ENCODE measurements at places on chromosomes 13 and 19.

GRCh38 chr13:59679254-59679653 lies 484.5 kb downstream of the DIAPH3 start:
- no peak for DNase-seq

GRCh38 chr13:109271555-109272541 lies 514.5 kb downstream of the IRS2 start:
- DNase-seq, result no peak

GRCh38 chr19:45156751-45157150 lies 4.0 kb downstream of the NKPD1 start:
- no peak for DNase-seq

- no peak for DNase-seq
Measured at GRCh38 chr19:8115805-8116396, 33.5 kb downstream of the FBN3 start.

- DNase-seq, result no peak
Measured at GRCh38 chr19:51493776-51494175, 7.8 kb downstream of the SIGLEC12 start.

- no peak for DNase-seq
Measured at GRCh38 chr13:51613535-51613934, 29.3 kb downstream of the WDFY2 start.

- DNase-seq, result no peak
Measured at GRCh38 chr19:54449701-54450069, 686 bp downstream of the LENG8 start.

DNA sequence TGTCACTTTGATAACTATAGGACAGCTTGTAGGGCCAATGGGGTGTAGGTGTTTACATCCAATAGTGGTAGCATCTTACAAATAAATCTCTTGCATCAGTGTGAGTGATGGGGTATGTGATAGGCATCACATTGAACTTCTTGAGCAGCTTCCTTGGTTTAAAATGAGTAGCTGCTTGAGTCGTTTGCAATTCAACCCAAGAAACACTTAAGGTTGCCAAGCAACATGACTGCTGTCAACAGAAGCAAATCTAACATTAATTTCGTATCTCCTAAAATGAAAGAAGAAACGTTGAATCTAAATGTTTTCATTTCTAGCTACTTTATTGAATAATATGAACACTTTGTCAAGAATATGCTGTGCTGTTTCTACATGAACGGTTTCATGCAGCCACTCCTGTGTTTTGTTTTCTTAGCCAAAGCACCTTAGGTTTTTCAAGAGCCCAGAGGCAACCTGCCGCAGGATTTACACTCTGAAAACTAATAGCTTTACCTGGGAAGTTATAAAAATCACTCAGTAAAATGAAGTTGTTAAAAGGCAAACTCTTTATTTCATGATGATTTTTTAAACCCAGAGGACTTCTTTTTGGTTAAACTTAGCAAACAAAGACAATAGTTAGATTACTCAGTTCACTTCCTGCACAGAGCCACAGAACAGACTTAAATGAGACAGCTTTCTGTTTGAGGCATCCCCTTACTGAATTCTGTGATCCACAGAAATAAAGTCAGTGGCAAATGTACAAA lies 305.2 kb downstream of the MTUS2 start:
- DNase-seq, result no peak

DNA sequence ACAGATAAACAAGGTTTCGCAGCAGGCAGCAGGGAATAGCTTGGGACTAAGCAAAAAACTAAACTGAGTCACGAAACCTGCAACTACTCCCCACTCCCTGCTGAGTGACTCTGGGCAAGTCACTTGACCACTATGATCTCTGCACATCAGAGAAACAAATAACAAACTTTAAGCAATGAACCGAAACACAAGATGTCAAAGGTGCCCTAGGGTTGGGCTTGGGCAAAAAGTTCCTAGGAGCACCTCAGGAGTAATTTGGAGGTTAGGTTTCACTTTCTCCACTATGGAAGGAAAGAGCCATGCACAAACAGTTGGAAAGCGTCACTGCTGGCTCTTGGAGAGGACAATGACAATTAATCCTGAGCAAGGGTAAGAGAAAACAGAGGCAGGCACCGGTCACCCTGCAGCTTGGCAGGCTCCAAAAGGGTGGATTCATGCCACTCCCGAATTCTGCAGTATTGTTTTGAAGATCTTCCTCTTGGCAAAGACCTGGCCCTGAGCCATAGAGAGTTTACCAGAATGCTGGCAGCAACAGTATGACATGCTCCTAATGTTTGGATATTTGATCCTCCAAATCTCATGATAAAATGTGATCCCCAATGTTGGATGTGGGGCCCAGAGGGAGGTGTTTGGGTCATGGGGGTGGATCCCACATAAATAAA lies 60.3 kb downstream of the CRYL1 start:
- DNase-seq, result no peak

GRCh38 chr19:16779539-16780163 lies 49.5 kb upstream of the SIN3B start:
- DNase-seq, result no peak

DNA sequence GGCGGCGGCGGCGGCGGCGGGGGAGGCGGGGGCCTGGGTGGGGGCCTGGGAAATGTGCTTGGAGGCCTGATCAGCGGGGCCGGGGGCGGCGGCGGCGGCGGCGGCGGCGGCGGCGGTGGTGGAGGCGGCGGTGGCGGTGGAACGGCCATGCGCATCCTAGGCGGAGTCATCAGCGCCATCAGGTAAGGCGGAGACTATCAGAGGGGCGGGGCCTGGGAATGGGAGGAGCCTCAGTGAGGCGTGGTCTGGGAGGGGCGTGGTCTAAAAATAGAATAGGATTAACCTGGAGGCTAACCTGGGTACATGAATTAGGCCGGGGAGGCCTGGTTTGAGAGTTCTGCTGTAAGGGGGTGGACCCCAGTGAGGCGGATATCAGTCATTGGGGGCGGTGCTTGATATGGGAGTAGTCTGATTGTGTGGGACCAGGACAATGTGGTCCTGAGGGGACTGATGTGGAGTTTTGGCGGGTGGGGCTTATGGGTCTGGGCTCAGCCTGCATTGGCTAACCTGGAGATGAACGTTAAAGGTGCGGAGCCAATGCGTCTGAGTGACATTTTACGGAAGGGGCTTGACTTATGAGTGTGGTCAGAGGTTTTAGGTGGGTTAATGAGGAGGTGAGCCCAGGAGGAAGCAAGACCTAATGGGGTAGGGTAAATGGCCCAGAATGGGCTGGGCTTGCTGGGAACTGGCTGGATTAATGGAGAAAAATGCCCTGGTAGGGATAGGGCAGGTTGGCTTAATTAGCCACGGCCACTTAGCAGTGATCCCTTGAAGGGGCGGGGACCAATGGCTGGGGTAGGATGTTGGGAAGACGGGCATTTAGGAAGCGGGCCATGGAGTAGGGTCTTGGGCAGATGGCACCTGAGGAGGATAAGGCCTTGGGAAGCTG lies 1.4 kb downstream of the CAPNS1 start:
- DNase-seq, result peak; percentile 37

All from nucleus accumbens (tissue), 56 donors.